ENCODE measurements at places on chromosomes 4 and X. TPM values are rescaled to one million over a fixed set of nuclear protein-coding genes. Genes with fewer than 3 reads are reported as not detected.

Gene P2RY4
- not detected for total RNA-seq

Gene CLIC2
- 48.7 TPM for total RNA-seq

Gene DAPP1
- total RNA-seq, result 2.2 TPM

Gene TLR3
- not detected for total RNA-seq

Gene POU3F4
- not detected for total RNA-seq

Gene PITX2
- total RNA-seq, result not detected

Gene ABCG2
- 0.04 TPM for total RNA-seq

Gene IBSP
- total RNA-seq, result not detected

Gene MAGEA4
- 0.40 TPM for total RNA-seq

Gene GAB3
- total RNA-seq, result 23.3 TPM

Gene QRFPR
- total RNA-seq, result not detected

Gene LONRF3
- 10.1 TPM for total RNA-seq

All from K562 (cell line).